ENCODE measurements at places on chromosomes 13 and 19.

- no peak for DNase-seq
Measured at GRCh38 chr13:48773531-48774275, 120.0 kb downstream of the CYSLTR2 start.

DNA sequence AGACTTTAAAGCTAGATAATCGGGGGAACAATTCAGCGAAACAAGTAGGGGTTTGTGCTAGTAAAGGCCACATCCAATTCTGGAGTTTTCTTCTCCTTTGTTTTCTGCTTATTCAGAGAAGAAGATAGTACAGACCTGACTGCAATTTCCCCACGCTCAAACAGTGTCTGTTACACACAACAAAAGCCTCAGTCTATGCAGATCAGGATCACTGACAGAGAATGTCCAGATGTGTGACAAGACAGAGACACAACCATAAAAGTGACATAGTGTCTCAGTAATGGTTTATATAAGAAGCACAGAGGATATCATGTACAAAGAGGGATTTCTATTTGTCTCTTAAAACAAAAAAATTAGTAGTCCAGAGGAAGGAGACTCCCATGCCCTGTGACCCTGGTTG is 70.7 kb upstream of the GTF3A start:
- no peak for DNase-seq

DNA sequence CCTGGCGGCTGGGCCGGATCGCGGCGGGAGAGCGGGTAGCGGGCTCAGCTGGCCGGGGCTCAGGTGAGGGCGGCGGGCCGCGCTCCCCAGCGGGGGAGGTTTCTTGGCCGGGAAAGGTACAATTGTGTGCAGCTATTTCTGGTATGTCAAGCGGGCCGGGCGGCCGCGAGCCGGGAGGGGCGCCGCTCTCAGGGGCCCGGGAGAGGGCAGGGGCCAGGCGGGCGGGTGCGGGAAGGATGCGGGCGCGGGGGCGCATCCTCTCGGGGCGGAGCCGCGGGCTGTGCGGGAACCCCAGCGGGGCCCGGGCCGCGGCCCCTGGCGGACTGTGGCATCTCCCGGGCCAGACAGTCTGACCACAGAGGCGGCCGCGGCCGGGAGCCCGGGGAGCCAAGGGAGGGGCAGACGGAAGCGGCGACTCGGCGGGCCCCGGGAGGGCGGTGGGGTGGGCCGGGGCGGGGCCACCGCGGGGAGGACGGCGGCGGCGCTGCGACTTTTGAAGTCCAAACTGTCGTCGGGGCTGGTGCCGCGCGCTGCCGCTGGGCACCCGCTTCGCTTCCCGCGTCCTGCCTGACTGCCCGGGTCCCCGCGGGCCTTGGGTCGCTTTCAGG is at the start of gene LMO7:
Gene LMO7, plus strand, starts transcription at position 503 of the 608 bp plus-strand sequence. CDS start 328 bp downstream, outside the sequence.
- peak; percentile 68 for DNase-seq

GRCh38 chr13:33262997-33263396 is 22.6 kb downstream of the STARD13 start:
- DNase-seq: no peak

- DNase-seq: no peak
Measured at GRCh38 chr13:72399351-72399750, 328.1 kb downstream of the MZT1 start.

DNA sequence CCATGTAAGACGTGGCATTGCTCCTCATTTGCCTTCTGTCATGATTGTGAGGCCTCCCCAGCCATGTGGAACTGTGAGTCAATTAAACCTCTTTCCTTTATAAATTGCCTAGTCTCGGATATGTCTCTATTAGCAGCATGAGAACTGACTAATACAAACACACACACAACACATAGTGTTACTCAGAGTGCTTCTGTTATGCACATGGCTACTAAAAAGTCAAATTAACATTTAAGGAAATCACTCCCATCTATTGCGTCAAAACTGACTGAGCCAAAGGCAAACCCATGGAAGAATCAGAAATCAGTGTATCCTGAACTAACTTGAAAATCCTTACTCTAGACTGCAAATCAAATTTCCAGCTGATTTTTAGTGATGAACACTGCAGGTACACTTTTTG is 209.2 kb downstream of the RBM26 start:
- no peak for DNase-seq

GRCh38 chr13:107964395-107964794 is 250.9 kb downstream of the LIG4 start:
- DNase-seq: no peak

DNA sequence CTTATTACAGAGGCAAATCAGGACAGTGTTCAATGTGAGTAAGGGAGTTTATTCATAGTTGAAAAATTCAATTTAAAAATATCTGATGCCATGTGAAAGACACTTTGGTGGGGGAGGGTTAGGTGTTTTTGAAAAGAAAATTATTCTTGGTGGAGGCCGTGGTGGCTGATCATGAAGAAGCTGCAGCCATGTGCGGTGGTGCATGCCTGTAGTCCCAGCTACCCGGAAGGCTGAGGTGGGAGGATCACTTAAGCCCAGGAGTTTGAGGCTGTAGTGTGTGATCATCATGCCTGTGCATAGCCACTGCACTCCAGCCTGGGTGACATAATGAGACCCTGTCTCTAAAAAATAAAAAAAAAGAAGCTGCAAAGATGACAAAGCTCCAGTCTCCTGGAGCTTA is 28.6 kb downstream of the WDFY2 start:
- DNase-seq: no peak

DNA sequence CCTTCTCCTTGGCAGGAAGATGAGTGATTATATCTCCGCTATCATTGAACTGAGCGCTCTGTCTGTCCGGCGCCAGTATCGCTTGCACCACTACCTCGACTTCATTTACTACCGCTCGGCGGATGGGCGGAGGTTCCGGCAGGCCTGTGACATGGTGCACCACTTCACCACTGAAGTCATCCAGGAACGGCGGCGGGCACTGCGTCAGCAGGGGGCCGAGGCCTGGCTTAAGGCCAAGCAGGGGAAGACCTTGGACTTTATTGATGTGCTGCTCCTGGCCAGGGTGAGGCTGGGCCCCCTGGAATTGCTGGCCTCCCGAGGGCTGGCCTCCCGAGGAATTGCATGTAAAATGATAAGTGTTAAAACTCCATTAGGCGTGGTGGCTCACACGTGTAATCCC is 32.1 kb downstream of the CYP4F22 start:
- no peak for DNase-seq

DNA sequence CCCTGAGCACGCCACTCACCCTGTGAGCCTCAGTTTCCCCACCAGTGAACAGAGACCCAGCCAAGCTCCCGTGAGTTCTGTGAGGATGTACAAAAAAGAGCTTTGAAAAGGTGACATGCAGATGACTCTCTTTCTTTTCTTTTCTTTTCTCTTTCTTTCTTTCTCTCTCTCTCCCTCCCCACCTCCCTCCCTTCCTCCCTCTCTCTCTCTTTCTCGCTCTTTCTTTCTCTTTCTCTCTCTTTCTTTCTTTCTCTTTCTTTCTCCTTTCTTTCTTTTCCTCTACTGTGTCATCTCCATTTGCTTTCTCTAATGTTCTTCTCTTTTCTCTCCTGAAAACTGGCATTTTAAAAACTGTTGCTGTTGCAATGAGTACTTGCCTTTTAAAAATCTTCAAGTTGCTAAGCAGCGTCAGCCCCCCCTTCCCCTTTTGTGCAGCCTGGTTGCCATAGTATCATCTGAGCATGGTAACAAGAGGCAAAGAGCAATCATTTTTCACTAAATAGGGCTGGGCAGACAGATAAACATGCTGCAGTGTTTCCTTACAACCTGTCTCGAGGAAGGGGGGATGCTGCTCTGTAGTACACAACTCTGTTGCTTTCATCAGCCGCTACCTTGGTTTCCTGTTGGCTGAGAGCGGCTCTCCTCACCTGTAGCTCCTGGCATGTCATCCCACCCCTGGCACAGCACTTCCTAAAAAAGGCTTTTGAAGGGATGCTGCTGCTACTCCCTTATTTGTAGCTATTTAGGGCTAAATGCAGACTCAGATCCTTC is 108.7 kb upstream of the MBNL2 start:
- no peak for DNase-seq

GRCh38 chr13:40228496-40228895 is 437.9 kb downstream of the FOXO1 start:
- no peak for DNase-seq

DNA sequence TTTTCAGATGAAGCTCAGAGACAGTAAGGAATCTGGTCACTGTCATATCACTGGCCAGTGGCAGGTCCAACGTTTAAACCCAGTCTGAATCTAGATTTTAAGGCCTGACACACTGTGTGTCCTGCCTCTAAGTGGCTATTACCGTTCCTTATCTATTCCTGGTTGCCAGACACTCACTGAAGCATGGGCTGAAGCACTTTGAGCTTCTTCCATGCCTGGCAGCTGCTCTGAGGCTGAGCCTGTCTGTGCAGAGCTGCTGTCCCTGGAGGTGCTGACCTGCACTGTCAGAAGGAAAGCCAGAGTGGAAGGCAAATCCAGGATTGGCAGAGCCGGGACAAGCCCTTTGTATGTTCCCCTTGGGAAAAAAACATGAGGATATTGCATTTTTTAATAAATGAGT is 109.2 kb upstream of the SLC7A1 start:
- peak; percentile 15 for DNase-seq

- DNase-seq: no peak
Measured at GRCh38 chr19:19554074-19555023, 16.3 kb downstream of the CILP2 start.

- DNase-seq: no peak
Measured at GRCh38 chr13:25224151-25224550, 52.1 kb upstream of the AMER2 start.

DNA sequence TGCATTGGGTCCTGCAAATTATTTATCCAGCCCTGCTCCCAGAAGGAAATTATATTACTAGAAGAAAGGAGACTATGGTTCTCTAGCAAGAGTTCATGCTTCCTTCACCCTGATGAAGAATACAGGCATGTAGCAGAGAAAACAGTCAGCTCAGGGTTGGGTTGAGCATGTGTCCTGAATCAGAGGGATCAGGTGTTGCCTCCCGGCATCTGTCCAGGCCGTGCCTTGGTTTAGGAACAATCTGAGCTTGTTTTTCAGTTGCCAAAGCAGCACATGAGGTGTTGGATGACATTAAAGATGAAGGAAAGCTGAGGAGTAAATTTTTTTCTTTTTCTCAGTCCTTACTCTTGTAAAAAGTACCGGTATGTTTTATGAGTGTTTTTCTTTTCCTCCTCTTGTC is 62.0 kb downstream of the KL start:
- no peak for DNase-seq

DNA sequence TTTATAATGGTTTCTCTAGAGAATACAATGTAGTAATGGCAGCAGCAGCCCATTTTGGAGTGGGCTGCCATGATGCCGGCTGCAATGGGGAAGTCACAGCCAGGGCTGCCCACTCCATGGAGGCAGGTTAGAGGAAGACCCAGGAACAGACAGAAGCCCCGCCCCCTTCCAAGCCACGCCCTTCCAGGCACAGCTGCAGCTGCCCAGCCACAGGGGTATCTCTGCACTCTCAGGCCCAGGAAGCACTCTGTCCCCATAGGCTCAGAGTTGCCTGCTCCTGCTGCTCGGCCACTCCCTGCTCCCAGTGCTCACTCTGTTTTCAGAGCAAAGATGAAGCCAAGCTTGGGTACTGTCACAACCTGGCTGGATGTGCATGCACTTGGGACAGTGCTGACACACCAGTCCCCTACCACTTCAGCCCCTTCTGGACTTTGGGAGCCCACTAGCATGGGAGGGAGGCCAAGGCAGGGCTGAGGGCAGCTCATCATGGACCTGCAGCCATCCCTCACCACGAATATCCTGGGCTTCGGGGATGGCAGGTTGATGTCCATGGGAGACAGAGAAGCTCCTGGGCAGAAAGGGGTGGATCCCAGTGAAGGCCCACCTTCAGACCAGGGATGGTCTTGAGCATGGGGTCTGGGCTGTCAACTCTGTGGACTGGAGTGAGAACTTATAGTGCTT is 1224.2 kb downstream of the SLITRK5 start:
- DNase-seq: no peak

DNA sequence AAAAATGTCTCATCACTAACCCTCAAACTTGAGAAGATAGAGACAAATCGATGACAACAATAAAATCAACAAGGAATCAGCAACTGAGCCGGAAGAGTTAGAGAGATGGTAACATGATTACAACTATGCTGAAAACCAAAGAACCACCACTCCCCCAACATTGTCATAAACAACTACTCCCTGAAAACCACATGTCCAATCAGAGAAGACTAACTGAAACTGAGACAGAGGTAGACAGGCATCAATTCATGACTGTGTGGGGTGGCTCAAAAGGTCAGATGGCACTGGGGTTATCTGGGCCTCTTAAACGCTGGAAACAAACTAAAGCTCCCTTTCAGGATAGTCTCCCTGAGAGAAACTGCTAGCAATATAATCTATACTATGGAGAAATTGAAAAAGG is 488.8 kb downstream of the KCTD12 start:
- DNase-seq: no peak

DNA sequence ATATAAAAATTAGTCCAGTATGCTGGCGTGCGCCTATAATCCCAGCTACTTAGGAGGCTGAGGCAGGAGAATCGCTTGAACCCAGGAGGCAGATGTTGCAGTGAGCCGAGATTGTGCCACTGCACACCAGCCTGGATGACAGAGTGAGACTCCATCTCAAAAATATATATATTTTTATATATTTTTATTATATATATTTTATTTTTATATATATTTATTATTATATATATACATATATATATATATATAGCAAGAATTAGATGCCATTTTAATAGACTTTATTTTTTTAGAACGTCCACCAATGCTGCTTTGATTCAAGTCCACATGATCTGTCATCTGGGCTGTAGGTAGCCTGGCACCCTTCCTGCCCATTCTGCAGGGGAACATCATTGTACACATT is 3.5 kb upstream of the OR7D2 start:
- DNase-seq: no peak

DNA sequence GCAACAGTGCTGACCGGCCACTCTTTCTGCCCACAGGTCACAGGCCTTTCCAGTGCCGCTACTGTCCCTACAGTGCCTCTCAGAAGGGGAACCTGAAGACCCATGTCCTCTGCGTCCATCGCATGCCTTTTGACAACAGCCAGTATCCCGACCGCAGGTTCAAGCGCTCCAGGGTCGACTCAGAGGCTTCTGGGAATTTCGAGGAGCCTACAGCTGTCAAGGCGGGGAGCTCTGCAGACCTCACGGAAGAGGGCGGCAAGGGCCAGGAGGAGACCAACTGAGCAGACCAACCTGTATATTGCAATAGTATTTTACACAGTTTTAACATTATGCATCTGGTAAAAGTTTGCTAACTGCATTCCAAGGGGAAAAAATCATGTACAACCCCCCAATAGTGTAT is 338.5 kb downstream of the ZNF536 start:
- no peak for DNase-seq

DNA sequence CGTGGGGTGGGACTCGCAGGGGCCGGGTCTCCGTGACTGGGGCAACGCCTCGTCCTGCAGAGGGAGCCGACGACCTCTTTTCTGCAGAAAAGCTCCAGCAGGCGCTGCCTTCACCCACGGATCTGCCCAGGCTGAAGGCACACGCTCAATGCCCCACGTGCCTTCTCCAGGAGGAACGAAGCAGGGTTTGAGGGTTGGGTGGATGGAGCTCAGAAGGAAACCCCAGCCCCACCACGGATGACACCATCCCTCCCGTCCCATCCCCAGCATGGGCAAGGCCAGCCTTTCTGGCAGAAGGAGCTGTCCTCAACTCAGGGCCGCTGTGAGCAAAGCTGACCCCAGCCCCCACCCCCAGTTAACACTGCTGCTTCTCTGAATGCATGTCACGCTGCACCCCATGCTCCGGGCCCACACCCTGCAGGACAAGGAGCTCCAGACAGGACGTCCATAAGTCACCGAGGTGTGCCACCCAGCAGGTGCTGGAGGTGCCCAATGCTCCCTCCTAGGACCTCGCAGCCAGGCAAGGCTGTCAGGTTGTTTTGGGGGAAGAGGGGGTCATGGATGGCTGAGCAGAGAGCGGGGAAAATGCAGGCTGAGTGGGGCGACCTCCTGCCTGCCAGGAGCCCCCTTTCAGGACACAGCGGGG is 7.4 kb downstream of the C19orf25 start:
- peak; percentile 31 for DNase-seq
